ENCODE measurements at places on chromosomes 3 and 15.

DNA sequence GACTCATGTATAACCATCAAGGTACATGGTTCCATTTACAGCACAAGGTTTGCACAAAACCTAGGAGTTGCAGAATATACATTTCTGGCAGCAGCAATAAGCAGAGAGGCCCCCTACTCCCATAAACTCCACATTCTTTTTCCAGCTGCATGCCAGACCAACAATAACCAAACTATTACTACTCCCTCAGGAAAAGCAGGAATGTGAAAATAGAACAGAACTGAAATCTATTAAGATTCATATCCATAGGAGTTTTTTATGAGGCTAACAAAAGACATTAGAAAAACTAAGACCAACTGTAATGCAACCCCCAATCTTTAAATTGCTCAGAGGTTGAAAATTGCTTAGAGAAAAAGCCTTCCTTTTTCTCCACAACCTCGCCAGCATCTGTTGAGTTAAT, 27.6 kb upstream of the TOP2B start:
- DNase-seq: no peak

- no peak for DNase-seq
These were observed 504.9 kb downstream of the MCTP2 start for GRCh38 chr15:94736236-94736635.

GRCh38 chr15:51731549-51732267, 5.7 kb downstream of the LYSMD2 start:
- no peak for DNase-seq

DNA sequence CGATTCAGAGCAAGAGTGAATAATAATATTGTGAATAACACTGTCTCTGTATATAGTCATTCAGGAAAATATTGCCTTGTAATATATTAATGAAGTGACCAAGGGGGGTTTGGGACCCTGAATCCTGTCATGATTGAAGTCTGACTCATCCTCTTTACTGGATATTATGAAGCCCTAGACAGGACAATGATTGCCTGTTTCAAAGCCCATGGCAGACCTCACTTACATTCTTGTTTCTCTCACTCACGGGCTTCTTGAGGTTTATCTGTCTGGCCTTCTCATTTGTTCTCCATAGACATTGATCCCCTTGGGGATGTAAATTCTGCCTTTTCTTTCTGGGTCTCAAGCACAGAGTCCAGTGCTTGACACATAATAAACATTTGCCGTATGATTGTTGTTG, 449.3 kb upstream of the THRB start:
- DNase-seq: no peak

DNA sequence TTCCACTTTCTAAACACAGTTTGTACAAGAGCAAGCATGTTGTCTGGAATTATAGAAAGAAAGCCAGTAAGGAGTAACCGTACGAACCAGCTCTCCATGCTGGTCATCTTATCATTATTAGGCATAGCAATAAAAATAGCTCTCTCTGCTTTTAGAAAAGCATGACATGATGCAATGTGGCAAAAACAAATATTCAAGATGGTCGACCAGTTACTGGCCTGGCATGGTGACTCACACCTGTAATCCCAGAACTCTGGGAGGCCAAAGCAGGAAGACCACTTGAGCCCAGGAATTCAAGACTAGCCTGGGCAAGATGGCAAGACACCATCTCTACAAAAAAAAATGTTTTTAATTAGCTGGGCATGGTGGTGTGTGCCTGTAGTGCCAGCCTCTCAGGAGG, 2.6 kb upstream of the MAP4 start:
- DNase-seq: no peak

GRCh38 chr3:190074817-190075216, 45.9 kb downstream of the P3H2 start:
- no peak for DNase-seq

DNA sequence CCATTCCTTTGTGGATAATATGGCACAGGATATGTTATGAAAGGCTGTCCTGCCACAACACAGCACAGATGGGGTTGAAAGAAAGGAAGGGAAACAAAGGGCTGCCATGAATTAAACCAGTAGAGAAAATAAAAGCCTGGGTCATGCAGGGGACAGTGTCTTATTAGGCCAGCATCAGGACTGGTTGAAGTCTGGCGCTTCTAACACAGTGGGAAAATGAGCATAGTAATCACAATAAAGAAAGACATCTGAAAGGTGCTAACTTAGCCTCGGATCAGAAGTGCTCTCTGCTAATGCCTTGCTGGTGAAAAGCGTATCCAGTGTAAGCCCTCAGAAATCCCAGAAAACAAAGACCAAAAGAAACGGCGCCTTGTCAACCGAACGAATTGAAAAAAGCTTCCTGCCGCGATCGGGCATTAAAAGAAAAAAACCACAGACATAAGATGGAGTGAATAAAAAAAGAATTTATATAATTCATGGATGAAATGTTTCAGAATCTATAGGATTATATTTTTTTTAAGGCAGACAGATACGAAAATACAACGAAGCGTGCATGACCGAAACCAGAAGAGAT, 566 bp upstream of the MKRN3 start:
- no peak for DNase-seq

DNA sequence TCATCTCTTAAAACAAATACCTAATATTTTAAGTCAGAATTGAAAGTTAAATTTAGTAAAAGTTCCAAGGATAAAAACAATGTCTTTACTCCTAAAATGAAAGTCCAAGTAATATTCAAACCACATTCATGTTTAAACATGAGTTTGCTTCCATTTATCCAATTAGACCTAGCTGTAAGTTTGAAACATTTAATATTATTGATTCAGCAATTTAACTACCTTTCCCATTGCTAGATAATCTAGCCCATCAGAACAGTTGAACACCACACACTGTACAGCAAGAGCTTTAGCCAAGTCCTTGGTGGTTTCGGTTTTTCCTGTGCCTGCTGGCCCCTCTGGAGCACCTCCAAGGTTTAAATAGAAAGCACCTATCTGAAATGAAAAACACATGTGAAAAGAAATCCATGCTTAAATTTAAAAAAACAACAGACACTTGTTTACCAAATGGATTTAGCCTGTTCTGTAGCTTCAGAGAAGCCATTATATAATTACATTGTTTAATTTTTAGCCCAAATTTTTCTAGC, 97.8 kb downstream of the DNAH12 start:
- no peak for DNase-seq

DNA sequence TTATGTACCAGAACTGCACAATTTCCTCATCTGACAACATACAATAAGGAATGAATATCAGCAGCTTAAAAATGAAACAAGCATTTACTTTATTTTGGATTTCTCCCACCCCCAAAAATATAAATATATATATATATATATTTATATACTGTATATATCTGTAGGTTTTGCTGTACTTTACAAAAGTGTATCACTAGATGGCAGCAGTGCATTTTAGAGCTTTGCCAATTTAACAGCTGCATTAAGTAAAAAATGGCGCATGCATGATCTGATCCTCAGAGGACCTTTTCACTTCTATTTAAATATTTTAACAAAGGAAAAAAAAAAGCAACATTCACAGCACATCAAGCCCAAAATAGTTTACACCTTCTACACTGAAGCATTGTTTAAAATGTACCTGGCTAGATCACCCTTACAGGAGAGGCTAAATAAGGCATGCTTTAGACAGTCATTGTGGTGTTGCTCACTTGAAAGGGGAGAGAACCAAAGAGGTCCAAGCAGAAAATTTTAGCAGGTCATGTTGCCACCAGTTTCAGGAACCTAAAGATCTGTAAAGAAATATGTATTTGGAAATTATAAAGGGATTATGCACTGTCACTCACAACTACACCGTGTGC, 72.6 kb downstream of the NPTN start:
- no peak for DNase-seq

DNA sequence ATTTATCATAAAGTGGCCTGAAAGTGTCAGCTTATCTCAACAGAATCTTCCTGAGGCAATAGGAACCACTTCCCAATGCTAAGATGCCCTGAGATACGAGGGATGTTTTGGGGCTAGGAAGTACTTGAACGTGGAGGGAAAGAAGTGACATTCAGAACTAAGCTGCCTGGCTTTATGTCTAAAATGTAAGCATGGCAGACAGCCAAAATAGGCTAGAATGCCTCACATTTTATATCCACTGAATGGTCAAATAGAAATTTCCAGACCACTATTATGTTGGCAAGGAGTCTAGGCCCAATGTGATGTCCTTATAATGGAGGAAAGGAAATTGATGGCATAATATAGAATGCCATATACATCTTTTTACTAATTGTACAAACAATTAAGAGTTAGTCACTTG, 154.9 kb downstream of the PEX5L start:
- no peak for DNase-seq

GRCh38 chr3:15113471-15113870, 14.5 kb upstream of the RBSN start:
- no peak for DNase-seq

DNA sequence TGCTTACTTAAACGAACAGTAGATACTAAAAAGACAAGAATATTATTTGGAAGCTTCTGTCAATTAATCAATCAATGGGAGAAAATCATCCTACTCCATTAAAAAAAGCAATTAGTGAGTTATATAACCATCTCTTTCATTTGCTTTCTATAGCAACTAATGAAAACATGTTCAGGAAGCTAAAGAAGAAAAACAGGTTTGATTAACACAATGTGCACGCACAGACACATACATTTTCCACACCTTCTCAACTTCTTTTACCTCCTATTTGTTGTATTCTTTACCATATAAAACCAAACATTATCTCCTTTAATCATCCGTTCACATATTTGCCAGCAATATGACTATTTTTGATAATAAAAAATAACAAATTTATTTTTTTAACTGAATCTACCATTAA, 111.3 kb downstream of the GBE1 start:
- no peak for DNase-seq

DNA sequence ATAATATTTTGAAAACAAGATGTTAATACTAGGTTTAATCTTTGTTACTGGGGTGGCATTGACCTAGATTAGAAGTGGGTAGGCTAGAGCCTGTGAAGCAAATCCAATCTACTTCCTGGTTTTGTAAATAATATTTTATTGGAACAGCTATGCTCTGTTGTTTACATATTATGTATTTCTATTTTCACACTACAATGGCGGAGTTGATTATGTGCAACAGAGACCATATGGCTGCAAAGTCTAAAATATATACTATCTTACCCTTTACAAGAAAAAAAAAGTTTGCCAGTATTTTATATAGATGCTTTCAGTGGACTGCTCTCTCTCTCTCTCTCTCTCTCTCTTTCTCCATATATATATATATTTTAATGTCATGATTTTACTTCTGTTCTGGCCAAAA, 244.2 kb downstream of the NLGN1 start:
- no peak for DNase-seq

DNA sequence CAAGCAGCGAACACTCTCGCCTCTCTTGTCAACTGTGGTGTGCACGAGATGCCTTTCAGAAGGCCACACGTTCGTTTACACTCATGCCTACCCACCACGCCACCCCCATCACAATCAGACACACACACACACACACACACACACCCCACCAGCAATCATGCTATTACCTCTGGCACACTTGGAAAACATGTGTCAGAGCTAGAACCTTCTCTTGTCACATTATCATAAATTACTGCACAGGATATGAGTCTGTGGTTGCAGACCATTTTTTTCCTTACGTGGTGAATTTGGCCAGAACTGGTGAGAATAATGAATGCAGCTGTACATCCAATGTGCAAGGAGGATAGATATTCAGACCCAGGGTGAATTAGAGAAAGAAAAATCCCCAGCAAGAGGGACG, 52.4 kb downstream of the TRIM69 start:
- no peak for DNase-seq

- DNase-seq: peak; percentile 57
These were observed 6.2 kb upstream of the CTDSPL start for GRCh38 chr3:37855363-37855970.

All from central memory CD8-positive, alpha-beta T cell (primary cell).